Eye (tissue), 1 donor: ENCODE measurements at places on chromosomes 16 and 17.

- DNase-seq: no peak
Measured at GRCh38 chr17:3804503-3804931, 3.5 kb upstream of the ITGAE start.

DNA sequence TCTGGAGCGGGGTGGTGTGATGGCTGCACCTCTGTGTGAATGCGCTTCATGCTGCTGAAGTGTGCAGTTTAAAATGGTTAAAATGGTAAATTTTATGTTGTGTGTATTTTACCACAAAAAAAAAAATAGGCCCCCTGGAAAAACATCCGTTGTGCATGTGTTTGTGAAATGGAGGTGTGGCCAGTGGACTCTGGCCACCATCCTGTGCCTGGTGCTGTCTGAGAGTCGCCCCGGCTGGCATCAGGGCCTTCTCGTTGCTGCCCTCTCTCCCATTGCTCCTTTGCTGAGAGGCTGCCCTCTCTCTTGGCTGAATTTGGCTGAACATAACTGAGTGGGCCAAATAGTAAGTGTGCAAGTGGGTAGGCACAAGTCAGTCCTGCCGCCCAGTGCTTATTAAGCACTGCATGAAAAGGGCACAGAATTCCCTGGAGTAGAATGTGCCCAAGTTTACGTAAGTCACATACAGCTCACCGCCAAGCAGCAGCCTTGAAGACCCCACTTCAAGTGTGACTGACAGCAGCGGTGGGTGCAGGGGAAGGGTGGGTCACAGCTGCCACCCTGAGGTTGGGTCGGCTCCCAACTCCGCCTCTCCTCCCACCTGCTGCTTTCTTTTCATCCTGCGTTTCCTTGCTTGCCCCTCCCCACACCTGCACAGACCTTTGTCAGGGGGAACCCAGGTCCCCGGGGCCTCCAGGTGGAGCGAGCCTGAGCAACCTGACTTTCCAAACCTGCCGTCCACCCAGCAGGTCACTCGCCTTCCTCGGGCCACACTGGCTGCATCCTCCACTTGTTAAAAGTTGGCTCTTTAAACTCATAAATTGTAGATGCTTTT, 46.8 kb downstream of the FOXK2 start:
- DNase-seq: no peak

DNA sequence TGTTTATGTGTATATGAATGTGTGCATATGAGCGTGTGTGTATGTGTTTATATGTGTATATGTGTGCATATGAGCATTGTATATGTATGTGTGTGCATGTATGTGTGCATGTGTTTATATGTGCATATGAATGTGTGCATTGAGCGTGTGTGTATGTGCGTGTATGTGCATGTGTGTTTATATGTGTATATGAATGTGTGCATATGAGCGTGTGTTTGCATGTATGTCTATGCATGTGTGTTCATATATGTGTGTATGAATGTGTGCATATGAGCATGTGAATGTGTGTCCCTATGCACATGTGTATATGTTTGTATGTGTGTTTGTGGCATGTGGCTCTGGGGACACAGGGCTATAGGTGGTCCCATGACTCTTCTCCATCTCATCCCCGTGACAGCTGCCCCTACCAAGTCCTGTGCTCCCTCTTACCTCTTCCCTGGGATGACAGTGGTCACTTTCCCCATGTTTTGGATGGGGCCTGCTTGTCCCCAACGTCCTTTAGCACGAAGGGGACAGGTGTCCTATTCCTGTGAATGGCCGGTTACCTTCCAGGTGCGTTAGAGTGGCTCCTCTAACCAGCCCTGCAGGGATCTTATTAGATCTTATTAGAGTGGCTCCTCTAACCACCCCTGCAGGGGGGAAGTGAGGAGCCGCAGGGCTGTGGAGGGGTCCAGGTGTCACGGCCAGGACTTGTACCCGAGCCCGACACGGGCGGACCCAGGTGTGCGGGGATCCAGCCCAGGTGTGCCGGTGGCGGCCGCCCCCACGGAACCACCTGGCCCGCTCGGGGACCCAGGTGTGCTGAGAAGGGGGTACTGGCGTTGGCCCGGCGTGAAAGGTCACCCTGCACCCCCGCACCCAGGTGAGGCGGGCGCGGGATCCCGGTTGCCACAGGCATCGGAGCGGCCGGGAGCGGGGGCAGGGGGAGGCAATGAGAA, 105.6 kb downstream of the SEC14L1 start:
- no peak for DNase-seq

DNA sequence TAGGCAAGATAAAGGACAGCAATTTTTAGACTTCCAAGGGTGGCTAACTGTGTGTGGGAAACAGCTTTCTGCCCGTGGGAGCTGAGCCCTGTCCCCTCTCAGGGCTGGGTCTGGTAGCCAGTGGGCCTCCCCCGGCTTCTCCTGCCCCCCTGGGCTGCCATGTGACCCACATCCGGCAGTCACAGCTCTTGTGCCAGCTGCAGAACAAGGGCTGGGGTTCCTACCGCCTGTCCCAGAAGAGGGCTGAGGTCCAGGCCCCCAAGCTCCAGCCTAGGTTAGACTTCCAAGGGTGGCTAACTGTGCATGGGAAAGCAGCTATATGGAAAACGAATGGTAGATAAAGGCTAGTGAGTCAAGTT, 6.1 kb downstream of the GAST start:
- no peak for DNase-seq

DNA sequence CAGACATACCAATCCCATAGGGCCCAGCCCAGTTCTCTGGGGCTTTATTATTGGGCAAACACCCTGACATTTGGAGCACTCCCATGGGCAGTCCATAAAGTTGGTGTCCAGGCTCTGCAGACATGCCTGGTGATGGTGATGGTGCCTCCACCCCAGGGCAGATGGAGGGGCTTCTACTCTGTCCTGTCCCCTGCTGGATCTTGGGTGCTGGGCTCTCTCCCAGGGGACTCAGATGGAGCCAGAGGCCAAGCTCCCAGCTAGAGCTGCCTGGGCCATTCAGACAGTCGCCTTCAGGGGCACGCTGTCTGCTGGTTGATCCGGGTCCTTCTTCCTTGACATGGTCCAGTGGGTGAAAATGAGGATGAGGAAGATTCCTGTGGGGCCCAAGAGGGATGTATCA, 10.6 kb downstream of the CDH16 start:
- no peak for DNase-seq

DNA sequence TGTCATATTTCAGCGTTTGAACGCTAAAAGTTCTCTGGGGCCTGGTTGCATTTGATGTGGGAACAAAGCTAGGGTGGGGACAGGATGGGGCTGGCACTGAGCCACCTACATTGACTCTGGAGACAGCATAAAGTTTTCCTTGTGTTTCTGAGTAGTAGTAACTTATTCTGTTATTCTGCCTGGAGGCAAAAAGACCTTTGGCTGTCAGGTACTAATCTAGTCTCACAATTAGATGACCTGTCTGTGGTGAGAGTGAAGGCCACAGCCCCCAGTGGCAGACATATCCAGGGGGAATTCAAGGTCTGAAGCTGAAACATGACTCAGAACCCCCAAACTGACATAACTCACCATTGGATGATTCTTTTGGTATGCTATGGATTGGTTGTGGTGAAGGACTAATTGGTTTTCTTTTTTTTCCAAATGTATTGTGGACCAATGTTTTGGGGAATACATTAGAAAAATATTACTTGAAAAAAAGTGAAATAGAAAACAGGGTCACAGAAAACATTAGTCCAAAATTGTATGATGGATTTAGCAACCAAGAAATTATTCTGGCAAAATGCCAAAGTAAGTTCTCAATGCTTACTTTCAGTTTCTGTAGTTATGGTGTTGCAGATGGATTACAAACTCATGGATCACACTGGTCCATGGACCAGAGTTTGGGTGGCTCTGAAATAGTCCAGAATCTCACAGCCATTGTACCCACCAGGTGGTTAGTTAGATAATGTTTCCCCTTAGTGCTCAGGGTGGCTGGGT, 10.5 kb upstream of the SALL1 start:
- no peak for DNase-seq

DNA sequence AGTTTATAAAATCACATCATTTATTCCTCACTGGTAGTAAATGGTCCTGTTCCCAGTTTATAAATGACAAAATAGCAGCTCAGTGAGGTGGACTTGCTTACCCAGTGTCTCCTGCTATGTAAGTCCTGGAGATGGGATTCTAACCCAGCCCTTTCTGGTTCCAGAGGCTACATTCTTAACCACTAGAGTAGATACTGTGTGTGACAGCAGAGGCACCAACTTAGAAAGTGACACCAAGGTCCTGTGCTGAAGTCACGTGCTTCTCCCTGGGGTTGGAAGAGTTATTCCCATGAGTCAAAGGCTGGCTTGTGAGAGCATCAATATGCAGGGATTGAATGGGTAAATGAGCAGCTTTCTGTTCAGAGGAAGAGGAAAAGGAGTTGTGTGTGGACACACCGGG, 167.3 kb upstream of the IRX3 start:
- no peak for DNase-seq

DNA sequence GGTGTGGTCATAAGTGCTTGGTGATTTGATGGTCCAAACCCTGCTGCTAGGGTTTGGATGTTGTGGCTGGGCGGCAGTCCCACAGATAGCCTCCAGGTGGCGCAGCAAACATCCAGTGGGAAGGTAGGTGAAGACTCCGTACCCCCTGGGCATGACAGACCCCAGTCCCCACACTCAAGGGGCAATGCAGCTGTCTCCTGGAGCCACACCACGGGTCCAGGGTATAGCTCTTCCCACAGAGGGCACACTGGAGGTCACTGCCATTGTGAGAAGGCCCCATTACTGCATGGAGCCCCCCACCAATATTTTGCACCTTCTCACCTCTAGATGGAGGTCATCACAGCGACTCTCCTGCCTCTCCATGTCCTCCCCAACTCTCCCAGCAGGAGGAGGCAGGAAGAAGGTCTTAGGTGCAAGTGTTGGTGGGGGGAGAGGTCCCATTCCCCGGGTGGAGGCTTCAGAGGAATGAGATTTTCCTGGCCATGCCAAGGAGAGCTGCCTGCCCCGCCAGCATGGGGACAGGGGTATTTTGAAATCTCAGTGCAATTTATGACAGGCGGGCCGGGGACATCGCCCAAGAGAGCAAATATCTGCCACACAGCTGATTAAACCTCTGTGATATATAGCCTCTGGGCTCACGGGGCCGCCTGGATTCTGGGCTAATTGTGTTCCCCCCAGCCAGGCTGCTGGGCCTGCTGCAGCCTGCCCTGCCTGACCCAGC, 17.1 kb upstream of the C17orf113 start:
- peak; percentile 86 for DNase-seq

- DNase-seq: no peak
Measured at GRCh38 chr17:79230576-79230975, 156.0 kb downstream of the ENGASE start.
